Islet precursor cell (in vitro differentiated cells): ENCODE measurements at places on chromosomes 4 and X.
A peak's percentile ranks its signal among the peaks of the same experiment; 100 is the strongest.

GRCh38 chr4:141356963-141357335 is 136.3 kb downstream of the ZNF330 start:
- no peak for DNase-seq

DNA sequence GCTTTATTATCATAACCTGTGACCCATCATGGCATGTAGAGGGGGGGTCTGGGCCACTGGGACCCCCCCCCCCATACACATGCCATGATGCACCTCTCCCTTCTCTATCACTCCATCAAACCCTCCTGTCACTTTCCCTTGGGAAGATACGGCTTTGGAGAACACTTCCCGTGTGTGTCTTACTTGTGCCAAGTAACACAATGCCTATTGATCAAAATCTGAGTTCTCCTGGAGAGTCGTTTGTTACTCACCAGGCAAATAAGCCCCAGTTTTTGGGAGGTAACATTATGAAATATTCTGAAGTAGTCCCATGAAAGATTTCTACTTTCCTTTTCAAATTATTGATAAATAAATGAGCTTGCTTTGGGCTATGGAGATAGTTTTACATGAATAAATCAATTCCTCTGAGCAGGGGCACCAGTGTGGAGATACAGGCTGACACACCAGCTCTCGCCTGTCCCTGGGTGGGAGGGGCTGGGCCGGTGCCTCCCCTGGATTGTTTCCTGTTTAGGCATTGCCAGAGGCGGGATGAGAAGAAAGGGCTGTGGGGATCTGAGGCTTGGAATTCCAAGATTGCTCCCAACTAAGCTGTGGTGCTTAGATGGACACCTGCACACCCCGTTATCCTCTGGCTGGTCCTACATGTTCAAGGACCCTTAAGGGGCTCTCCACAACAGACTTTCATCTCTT is 63.2 kb upstream of the WWC2 start:
- DNase-seq = peak; percentile 71

GRCh38 chr4:89397441-89397840 is 89.8 kb upstream of the GPRIN3 start:
- no peak for DNase-seq

GRCh38 chrX:39443240-39443639 is 642.0 kb downstream of the MID1IP1 start:
- DNase-seq = peak; percentile 56

GRCh38 chr4:101290654-101291053 is 56.7 kb downstream of the PPP3CA start:
- DNase-seq = no peak

DNA sequence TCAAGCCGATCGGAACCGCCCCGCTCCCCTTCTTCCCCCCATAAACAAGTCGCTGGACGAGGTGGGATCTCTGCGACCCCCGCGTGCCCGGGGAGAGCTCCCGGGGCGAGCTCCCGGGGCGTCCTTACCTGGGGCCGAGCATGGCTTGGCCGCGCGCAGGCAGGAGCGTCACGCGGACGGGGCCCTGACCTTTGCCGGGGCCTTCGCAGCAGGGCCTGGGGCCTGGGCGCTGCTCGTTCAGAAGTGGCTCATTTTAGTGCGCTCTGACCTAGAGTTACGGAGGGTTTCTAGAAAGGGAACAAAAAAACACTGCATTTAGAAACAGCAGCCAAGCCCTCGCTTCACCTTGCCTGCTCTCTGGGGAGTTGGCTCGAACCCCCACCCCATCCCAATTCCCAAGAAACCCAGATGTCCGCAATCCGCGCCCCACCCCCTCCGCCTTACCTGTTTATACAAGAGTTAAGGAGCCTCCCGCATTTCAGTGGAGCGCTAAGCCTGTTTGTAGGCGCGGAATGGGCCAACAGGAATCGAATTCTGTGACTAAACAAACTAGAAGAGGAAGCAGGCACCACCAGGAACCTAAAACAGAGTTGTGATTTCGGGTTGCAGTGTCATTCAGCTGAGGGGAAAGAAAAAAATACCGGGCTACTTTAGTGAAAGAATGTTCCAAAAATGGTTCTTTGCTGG is 814 bp upstream of the RBM47 start:
- DNase-seq = peak; percentile 82

DNA sequence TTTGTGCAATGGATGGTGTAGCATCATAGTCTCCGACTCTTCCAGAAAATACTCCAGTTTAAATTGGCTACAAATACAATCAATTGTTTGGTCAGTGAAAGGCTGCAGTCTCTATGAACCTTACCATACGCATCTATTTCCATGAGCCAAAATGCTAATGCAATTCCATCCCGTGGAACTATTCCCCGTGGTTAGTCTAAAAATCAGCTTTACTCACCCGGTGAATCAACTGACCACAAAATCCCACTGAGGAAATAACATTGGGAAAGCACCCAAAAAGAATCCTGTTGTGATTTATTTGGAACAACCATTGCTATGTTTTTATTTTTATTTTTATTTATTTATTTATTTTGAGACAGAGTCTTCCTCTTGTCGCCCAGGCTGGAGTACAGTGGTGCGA is 87.1 kb downstream of the DHX15 start:
- DNase-seq = no peak

DNA sequence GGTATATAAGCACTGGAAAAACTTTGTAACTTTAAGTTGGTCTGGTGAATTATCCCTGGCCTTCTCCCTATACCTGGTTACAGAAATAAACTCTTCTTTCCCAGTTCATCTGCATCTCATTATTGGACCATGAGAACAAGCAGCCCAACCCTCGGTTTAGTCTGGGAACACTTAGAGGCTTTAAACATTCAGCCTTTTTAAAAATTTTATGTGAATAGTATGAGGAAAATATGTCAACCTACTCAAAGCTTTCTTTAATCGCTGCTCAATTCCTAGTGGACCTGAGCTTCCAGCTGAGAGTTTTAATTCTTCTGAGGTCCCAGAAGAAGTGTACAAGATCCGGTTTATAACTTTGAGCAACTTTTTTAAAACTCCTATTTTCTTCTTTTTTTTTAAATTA is 358.6 kb upstream of the NOCT start:
- DNase-seq = no peak

DNA sequence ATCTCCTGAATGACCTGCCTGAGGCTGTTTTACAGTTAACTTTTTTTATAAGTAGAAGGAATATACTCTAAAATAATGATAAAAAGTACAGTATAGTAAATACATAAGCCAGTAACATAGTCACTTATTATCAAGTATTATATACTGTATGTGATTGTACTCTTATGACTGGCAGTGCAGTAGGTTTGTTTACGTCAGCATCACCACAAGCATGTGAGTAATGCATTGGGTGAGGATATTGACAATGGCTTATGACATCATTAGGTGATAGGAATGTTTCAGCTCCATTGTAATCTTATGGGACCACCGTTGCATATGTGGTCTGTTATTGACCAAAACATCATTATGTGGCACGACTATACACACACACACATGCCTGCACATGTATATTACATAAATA is 20.5 kb downstream of the NUDT9 start:
- DNase-seq = no peak

DNA sequence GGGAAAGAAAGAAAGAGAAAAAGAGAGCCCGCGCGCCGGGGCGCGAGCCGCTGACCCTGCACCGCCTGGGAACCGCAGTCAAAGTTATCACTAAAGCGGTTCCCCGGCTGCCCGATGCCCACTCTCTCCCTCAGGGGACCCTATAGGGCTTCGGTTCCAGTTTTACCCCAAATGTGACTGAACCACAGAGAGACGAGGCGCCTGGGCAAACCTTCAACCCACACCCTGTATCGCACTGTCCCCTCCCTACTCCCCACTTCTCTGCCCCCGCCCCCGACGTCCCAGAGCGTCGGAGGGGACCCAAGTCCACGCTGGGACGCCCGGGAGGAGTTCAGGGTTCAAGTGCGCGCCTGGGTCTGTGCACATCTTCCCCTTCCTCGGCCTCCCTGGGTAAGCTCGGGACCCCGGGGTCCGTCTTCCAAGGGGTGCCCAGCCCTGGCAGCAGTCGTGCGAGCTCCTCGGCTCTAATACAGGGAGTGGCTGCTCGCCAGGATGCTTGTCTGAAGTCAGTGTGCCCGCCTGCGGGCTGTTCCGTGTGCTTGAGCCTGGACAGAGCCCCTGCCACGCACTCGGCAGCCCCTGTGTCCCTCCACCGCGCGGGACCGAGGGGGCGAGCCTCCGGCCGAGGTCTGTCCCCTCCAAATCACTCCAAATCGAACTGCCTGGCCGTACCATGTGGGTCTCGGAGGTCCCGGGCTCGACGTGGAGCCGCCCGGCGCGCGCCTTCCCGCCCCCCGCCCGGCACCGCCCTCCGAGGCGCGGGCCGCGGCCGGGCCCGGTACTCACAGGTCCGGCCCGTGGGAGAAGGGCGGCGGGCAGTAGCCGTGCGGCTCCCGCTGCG is 960 bp downstream of the TRPC3 start:
- no peak for DNase-seq

DNA sequence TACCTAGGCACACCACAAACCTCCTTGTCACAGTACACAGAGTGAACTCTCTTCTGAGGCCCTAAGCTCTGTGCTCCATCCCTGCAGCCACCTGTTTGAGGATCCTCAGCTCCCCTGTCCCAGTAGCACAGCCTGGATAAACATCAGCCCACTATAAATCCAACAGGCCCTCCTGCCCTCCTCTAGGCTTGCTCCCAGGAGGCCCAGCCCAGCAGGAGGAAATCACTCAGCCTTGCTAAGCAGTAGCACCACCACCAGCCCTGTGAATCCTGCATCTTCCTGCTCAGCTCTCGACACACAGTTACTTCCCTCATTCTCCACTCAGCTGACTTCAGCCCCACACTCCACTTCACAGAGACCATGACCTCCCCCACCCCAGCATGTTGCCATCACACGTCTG is 273.9 kb downstream of the BCOR start:
- no peak for DNase-seq

- DNase-seq = no peak
Observed at GRCh38 chrX:119984652-119985051, 41.1 kb upstream of the NKAP start.

- DNase-seq = no peak
Observed at GRCh38 chrX:107630031-107630689, 1.9 kb downstream of the PRPS1 start.

DNA sequence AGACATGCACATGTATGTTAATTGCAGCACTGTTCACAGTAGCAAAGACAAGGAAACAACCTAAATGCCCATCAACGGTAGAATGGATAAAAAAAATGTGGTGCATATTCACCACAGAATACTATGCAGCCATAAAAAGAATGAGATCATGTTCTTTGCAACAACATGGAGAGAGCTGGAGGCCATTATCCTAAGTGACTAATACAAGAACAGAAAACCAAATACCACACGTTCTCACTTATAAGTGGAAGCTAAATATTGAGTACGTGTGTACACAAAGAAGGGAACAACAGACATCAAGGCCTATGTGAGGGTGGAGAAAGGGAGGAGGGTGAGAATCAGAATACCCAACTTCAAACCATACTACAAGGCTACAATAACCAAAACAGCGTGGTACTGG is 17.4 kb upstream of the LNX1 start:
- DNase-seq = no peak

DNA sequence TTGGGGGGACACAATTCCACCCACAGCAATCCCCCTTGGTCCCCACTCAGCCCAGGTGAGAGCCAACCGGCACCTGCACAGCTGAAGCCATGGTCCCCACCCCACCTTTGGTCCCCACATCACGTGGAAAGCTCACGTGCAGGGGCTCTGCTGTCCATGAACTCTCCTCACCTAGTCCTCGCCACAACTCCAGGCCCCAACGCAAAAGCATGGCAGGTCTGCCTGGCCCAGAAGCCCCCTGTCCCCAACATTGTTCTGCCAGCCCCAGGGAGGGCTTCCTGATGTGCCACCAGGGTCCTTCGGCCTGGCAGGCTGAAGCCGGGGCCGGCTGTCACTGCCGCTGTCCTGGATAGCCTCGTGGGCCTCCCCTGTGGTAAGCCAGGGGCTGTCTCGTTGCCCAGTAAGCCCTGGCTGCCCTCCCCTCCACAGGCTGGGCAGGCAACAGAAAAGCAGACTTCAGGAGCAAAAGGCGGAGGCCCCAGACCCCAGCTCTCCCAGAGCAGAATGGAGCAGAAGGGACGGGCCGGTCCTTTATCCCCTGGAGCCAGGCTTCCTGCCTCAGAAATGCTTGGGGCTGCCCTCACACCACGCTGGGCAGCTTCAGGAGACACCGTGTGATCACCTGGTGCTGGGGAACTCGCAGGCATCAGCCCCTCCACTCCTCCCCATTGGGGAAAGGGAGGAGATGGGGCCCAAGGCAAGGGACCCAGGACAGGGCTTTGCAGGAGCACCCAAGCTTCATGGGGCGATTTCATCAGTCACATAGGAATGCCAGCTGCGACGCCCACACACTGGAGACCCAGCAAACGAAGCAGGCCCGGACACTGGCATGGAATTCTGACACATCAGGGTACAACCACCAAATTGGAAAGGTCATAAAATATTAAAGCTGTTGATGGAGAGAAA is 103.7 kb downstream of the ADRA2C start:
- no peak for DNase-seq

GRCh38 chr4:10783351-10783750 is 98.8 kb upstream of the CLNK start:
- DNase-seq = no peak

- DNase-seq = no peak
Observed at GRCh38 chr4:21692241-21692640, 256.3 kb downstream of the KCNIP4 start.

GRCh38 chrX:10769696-10770619 is 149.6 kb upstream of the MID1 start:
- DNase-seq = no peak

DNA sequence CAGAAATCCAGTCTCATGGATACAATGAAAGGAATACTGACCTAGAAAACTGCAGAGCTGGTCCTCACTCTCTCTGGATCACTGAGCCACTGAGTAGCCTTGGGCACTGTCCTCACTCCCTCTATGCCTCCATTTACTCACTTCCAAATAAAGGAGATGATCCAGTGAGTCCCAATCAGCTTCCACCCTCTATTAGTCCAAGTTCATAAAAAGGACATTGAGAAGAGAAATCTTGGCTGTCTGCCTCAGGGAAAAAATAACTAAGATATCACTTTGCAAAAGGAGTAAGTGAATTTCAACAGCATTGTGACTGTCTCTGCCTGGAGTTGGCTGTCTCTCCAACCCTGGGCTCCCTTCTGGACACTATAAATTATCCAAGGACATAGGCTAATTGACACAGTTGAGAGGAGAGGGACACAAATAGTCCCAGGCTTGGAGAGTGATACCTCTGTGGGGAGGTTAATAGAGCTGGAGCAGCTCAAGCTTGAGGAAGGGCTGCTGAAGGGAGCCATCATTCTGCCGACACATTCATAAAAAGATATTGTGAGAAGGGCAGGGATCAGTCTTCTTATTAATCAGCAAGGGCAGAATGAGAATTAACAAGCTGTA is 572.3 kb downstream of the RAB28 start:
- no peak for DNase-seq

- peak; percentile 66 for DNase-seq
Observed at GRCh38 chr4:110618581-110619462, 4.1 kb downstream of the PITX2 start.

GRCh38 chr4:139824882-139825522 is 159.4 kb downstream of the MGST2 start:
- no peak for DNase-seq

- no peak for DNase-seq
Observed at GRCh38 chr4:38832624-38833528, 23.7 kb downstream of the TLR6 start.
